ENCODE measurements at places on chromosomes 1 and 21.

GRCh38 chr1:229891227-229891626 lies 175.8 kb upstream of the GALNT2 start:
- no peak for DNase-seq

DNA sequence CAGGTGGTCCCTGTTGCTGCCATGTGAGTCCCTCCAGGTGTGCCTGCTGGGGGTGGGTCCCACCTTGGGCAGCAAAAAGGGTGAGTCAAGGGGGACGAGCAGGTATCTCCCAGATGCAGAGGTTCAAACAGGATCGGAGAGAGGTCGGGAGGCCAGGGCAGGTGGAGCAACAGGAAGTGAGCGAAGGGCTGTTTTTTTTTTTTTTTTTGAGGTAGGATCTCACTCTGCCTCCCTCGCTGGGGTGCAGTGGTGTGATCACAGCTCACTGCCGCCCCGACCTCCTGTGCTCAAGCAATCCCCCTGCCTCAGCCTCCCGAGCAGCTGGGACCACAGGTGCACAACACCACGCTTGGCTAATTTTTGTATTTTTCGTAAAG lies 39.4 kb downstream of the SLC2A7 start:
- DNase-seq: no peak

GRCh38 chr1:98398649-98399048 lies 262.9 kb upstream of the SNX7 start:
- DNase-seq: no peak

- DNase-seq: no peak
Observed at GRCh38 chr21:41428311-41428710, 2.3 kb downstream of the MX1 start.

DNA sequence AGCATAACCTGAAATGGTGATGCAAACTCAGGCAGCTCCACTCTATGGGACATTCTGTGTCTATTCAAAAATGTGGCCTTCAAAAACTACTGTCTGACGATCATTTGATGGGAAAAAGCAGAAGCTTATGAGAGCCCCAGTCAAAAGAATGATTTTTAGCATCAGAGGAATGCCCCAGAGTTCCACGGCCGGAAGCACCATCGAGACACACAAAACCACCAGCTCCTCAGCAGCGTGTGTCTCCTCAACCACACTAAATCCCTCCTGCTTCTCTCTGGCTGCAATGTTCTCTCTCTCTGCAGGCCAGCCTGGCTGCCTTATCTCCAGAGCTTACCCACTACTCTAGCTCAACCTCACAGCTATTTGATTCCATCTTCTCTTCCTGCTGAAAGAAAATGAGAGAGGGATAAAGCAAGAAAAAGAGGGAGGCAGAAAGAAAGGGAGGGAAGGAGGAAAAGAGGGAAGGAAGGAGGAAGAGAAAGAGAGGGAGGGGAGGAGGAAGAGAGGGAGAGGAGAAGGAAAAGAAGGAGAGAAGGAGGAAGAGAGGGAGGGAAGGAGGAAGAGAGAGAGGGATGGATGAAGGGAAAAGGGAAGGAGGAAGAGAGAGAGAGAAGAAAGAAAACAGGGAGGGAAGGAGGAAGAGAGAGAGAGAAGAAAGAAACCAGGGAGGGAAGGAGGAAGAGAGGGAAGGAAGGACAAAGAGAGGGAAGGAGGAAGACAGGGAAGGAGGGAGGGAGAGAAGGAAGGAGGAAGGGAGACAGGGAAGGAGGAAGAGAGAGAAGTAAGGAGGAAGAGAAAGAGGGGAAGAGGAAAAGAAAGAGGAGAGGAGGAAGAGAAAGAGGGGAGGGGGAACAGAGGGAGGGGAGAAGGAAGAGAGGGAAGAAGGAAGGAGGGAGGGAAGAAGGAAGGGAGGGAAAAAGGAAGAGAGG lies 33.5 kb upstream of the LAPTM5 start:
- DNase-seq: no peak

DNA sequence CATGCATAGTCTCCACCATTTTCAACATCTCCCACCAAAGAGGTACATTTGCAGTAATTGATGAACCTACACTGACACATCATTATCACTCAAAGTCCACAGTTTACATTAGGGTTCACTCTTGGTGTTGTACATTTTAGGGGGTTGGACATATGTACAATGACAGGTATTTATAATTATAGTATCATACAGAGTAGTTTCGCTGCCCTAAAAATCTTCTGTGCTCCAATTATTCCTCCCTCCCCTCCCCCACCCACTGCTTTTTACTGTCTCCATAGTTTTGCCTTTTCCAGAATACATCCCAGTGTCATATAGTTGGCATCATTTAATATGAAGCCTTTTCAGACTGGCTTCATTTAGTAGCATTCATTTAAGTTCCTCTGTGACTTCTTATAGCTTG lies 13.6 kb downstream of the COA7 start:
- DNase-seq: no peak

GRCh38 chr1:1432951-1433803 lies 2.3 kb upstream of the VWA1 start:
- no peak for DNase-seq

Measured in CD4-positive, alpha-beta T cell (primary cell).